ENCODE measurements at places on chromosomes 11 and 22.

- no peak for DNase-seq
These were observed 517.7 kb downstream of the ETS1 start for GRCh38 chr11:128069665-128070064.

GRCh38 chr11:97893612-97894011 lies 1127.1 kb upstream of the CNTN5 start:
- peak; percentile 6 for DNase-seq

DNA sequence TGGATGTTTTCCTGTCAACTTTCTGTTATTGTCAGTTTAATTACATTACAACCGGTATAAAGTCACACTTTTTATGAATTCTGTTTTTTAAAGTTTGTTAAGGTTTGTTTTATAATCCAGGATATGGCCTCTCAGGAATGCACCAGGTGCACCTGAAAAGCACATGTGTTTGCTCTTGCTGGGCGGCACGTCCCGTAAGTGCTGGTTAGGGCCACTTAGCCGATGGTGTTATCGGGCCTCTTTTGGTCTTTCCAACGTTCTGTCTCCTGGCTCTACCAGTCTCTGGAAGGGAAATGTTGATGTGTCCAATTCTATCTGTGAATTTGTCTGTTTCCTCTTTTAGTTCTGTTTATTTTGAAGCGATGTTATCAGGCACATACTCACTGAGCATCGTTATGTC lies 695.7 kb downstream of the BRD1 start:
- DNase-seq, result no peak

GRCh38 chr11:67484847-67485311 lies 2.1 kb downstream of the AIP start:
- no peak for DNase-seq

DNA sequence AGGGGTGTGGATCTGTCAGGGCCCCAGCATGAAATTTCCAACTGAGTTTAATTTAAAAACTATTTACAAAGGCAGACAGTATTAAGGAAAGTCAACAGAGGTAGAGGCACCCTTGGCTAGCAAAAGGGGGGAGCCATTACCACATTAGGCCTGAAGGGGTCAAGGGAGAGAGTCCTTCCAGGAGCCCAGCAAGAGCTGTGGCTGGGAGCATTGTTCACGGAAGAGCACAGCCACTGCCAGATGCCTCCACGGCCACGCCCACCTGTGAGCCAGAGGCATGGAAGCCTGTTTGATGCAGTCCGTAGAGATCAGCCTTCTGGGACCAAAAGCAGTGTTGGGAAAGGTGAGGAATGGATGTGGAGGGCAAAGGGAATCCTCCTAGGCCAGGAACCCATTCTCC lies 102.6 kb downstream of the GALNT18 start:
- DNase-seq, result peak; percentile 16

- DNase-seq, result peak; percentile 40
These were observed 44.6 kb downstream of the COPB1 start for GRCh38 chr11:14454861-14455632.

GRCh38 chr11:9615031-9615451 lies 41.6 kb downstream of the WEE1 start:
- no peak for DNase-seq

DNA sequence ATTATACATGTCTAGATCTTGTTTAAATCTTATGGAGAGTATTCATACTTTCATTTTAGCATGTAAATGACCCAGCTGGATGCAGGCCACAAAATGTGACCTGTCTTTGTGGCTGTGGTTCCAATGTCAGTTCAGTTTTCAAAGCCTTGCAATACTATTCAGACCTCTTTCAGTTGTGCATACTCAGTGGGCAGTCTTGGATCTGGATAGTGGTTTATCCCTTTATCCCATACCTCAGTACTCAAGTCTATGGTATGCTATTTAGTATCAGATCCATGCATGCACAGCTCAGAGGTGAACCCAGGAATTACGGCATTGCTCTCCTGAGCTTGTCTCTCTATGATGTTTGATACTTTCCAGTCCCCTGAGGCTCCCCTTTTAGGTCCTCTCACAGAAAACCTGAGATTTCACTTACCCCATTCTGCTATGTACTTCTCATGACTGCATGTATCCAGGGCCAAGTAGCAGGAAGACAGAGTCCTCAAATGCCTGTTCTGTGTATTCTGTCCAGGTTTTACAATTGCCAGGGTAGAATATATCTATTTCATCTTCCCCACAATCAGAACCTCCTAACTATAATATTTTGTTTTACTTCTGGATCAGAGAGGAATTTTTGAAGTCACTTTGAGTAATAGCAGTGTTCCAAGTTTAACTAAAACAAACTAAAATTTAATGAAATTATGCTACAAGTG lies 6.9 kb upstream of the P4HA3 start:
- peak; percentile 56 for DNase-seq

DNA sequence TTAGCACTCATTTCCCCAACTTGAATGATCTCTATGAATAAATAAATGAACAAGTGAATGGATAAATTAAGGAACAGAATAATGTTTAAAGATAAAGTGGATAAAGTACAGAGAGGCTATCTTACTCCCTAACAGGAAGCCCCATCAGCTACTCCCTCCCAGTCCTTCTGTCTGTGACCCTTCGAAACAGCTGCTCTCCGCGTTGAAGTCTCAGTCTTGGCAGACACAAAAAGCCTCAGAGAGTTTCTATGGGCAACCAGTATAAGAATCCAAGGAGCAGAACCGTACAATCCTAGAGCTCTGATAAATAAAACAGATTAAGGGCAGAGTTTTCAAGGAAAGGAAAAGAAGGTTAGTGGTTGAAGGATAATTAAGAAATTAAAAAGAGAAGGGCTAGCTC lies 35.0 kb downstream of the GUCY1A2 start:
- DNase-seq, result no peak

GRCh38 chr11:132957881-132958280 lies 574.4 kb downstream of the OPCML start:
- DNase-seq, result no peak

GRCh38 chr11:63914896-63915691 lies 1.9 kb downstream of the RCOR2 start:
- no peak for DNase-seq

Data from M059J (cell line).